NCI-H1048 (cell line): ENCODE measurements at places on chromosomes 16 and 17.

- DNase-seq = no peak
Measured at GRCh38 chr16:82761858-82762257, 135.1 kb downstream of the CDH13 start.

DNA sequence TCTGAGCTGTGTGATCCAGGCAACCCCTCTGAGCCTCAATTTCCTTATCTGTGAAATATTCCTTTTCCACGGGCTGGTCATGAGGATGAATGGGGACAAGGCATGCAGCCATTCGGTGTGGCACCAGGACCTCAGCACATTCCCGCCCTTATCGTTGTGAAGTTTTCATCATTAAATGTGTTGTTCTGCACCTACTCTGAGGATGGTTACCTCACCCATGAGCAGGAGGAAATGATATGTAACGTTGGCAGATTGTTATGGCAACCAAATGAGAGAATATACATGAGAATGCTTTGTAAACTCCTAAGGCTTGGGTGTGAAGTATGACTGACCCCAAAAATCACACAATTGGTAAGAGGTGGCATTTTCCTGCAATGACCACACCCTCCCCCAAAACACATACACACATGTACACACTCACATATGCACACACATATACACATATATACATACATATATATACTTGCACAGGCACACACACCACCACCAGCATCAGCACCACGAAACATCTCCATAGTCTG, 39.5 kb downstream of the SMARCE1 start:
- no peak for DNase-seq

DNA sequence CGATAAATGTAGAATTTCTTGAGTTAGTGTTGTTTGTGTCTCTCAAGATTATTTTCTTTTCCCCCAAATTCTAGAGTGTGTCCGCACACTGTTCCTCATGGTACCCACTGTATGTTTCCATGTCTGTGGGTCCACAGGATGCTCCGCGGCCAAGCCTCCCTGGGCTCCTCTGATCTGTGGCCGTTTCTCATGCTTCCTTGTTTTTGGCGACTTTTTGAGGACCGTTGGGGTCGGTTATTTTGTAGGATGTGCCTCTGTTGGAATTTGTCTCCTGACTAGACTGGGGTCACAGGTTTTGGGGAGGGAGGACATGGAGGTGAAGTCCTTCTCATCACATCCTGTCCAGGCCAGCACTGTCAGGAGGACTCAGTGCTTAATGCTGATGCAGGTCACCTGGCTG, 140.0 kb downstream of the LAT start:
- no peak for DNase-seq

GRCh38 chr17:20111538-20111937, 102.4 kb downstream of the SPECC1 start:
- DNase-seq = no peak

DNA sequence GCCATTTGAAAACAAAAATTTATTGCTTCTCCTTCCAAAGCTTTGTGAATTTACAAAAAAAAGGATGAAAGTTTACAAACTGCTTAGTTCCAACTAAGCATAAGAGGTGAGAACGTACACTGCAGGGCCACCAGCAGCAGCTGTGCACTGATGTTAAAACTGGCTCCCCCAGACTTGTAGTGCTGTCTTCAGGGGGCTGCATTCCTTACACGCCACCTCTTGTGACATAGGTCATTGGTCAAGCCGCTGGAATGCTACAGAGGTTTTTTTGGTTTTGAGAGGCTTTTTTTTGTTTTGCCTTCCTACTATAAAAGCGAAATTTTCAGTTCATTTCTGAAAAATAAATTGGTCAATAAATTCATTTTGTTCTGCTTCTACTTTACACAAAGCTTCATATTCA, 6.9 kb downstream of the IFT20 start:
- DNase-seq = no peak
